Naive thymus-derived CD8-positive, alpha-beta T cell (primary cell): ENCODE measurements at places on chromosomes 7 and 10. TPM values are rescaled to one million over a fixed set of nuclear protein-coding genes. Genes with fewer than 3 reads are reported as not detected.

Gene CCDC172
- total RNA-seq = not detected

Gene CADPS2
- total RNA-seq = not detected

Gene CAV1
- total RNA-seq = not detected

Gene HPSE2
- not detected for total RNA-seq

Gene TMEM213
- not detected for total RNA-seq
